BJ (cell line): ENCODE measurements at places on chromosomes 11 and 22. TPM values are rescaled to one million over a fixed set of nuclear protein-coding genes. Genes with fewer than 3 reads are reported as not detected.

RAB39A gene
- polyA plus RNA-seq: not detected in 2 replicates

DNA sequence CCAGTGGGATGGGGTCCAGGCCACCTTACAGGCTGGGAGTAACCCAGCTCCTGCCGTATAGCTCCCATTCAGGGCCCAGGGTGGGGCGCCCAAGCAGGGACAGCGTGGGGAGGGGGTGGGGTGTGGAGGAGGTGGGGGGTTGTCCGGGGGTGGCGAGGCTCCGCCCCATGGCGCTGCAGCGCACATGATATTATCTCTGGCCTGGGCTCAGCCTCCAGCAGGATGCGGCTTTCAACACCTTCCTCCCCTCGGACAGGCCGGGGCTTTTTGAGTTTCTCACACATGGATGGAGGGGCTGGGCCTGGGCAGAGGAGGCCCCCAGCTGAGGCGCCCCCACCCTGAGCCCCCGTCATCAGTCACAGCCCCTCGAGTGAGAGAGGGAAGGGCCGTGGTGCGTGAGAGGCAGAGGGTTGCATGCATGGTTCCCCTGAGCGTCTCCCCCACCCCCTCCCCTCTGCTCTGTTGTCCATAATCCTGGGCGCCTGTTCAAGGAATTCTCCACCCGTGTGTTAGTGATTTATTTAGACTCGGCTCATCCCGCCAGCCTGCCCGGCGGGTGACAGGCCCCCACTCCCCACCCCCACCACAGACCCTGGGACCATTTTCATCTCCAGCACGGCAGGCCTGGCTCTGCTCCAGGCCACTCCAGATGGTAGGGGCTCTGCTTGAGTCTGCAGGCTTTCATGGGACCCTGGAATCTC, 44.9 kb downstream of the WNT11 start:
- DNase-seq: no peak

GRCh38 chr22:44347549-44347948, 34.8 kb upstream of the SHISAL1 start:
- DNase-seq: no peak

DNA sequence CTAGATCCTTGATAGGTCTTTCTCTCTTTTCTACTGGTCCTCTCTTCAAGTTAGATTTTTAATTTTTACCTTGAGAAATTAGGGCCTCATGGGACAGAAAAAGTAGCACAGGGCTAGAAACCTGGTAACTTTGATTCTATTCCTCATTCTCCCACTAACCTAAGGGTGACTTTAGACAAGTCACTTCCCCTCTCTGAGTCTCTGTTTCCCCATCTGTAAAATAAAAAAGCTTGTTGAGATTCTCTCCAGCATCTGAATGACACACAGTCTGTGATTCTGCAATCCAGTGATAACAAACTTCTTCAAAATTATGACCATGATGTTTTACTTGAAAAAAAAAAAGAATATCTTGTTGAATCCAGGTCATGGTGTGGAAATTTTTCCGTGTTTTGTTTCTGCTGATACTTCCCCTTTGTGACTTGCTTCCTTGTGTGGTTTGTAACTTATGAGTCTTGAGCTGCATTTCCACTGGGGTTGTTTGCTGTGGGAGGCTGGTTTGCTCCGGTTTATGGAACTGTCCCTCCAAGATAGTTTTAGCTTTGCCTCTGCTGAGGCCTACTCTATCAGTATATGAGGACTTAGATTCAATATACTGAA, 9.8 kb upstream of the MPEG1 start:
- DNase-seq: no peak

ANKK1 gene
- polyA plus RNA-seq: not detected in 2 replicates

DBX1 gene
- not detected in 2 replicates for polyA plus RNA-seq

DNA sequence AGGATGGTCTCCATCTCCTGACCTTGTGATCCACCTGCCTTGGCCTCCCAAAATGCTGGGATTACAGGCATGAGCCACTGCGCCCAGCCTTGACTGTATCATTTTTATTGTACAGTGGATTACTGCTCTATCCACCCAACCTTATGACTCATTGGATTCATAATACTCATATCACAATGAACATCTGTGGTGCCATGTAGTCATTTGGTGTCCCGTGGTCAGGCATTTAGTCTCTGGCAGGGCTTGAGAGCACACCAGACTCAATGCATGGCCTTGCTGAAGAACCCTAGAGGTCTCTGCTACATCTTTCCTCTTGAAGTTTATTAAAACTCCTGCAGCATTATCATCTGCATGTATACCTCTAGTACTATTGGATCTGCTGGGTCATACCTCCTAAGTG, 98.0 kb upstream of the LDLRAD3 start:
- DNase-seq: no peak
